ENCODE measurements at places on chromosomes 12 and 14.

- no peak for DNase-seq
These were observed 1.1 kb downstream of the TOGARAM1 start for GRCh38 chr14:44963044-44963528.

- no peak for DNase-seq
These were observed 1.5 kb downstream of the WNK1 start for GRCh38 chr12:753611-754472.

DNA sequence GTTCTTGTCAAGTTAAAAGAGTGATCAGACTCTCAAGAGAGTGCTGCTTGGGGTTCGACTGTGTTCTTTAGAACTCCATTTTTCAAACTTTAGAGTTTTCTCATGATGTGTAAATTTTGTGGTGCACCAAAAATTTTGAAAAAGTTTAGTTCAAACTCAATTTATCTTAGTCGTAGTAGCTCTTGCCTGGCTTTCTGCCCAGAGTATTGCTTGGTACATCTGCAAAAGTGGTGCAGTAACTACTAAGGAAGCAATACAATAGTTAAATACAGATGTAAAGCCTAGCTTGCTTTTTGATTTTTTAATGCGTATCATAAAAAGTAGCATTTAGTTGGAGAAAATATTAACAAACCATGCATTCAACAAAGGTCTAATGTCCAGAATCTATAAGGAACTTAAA, 9.5 kb upstream of the CCDC91 start:
- no peak for DNase-seq

GRCh38 chr12:43540470-43540869, 11.5 kb downstream of the ADAMTS20 start:
- DNase-seq, result no peak

Data from NCI-H187 (cell line).